ENCODE measurements at places on chromosomes 13 and 19. TPM values are rescaled to one million over a fixed set of nuclear protein-coding genes. Genes with fewer than 3 reads are reported as not detected.

ZNF45 gene
- total RNA-seq, result 11.3 TPM

UBE2L5 gene
- total RNA-seq, result 0.22 TPM

CALR3 gene
- total RNA-seq, result not detected

C19orf33 gene
- 3.3 TPM for total RNA-seq

ZNF677 gene
- total RNA-seq, result not detected

USHBP1 gene
- 0.13 TPM for total RNA-seq

ZSCAN4 gene
- total RNA-seq, result 0.56 TPM

C13orf42 gene
- not detected for total RNA-seq

GRCh38 chr13:95636853-95637252, 7.7 kb downstream of the DZIP1 start:
- H3K4me1 ChIP-seq, result peaks cover 9% of the 10 kb centered on the region
- no peak overlapping the region for H3K27ac ChIP-seq
- H3K4me3 ChIP-seq, result no peak overlapping the region

DNA sequence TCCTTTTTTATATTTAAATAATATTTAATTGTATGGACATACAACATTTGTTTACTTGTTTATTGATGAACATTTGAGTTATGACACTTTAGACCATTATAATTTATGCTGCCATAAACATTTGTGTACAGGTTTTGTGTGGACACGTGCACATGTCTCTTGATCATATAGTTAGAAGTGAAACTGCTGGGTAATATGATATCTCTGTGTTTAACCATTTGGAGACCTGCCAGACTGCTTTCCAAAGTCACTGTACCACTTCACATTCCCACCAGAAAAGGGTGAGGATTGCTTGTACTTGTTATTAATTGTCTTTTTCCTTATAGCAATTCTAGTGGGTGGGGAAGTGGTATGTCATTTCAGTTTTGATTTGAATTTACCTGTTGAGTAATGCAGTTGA, 145.6 kb upstream of the KLHL1 start:
- peaks cover 10% of the 10 kb centered on the region for H3K4me1 ChIP-seq
- H3K36me3 ChIP-seq, result no peaks in the 10 kb centered on the region
- H3K27ac ChIP-seq, result no peak overlapping the region
- H3K27me3 ChIP-seq, result no peaks in the 10 kb centered on the region
- DNase-seq, result peak; percentile 9

DNA sequence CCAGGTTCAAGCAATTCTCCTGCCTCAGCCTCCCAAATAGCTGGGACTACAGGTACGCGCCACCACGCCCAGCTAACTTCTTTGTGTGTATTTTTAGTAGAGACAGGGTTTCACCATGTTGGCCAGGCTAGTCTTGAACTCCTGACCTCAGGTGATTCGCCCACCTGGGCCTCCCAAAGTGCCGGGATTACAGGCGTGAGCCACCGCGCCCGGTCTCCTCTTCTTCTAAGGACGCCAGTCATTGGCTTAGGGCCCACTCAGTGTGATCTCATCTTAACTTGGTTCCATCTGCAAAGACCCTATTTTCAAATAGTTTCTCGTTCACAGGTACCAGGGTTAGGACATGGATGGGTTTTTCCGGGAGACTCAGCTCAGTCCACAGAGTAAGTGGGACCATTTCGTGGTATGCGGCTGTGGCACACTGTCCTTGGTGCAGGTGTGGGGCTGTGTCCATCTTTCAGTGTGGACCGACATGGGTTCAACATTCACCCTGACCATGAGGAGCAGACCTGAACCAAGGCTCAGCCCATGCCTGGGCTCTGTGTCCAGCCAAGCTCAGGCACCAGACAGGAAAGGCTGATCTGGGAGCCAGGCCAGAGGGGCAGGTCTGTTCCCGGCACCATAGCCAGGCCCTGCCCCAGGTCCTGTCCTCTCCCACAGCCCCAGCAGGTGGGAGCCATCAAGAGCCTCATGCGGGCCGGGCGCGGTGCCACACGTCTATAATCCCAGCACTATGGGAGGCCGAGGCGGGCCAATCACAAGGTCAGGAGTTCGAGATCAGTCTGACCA, 2.8 kb upstream of the MKNK2 start:
- H3K4me1 ChIP-seq, result peaks cover 82% of the 10 kb centered on the region
- peaks cover 2% of the 10 kb centered on the region for H3K36me3 ChIP-seq
- no peaks in the 10 kb centered on the region for H3K27me3 ChIP-seq

DNA sequence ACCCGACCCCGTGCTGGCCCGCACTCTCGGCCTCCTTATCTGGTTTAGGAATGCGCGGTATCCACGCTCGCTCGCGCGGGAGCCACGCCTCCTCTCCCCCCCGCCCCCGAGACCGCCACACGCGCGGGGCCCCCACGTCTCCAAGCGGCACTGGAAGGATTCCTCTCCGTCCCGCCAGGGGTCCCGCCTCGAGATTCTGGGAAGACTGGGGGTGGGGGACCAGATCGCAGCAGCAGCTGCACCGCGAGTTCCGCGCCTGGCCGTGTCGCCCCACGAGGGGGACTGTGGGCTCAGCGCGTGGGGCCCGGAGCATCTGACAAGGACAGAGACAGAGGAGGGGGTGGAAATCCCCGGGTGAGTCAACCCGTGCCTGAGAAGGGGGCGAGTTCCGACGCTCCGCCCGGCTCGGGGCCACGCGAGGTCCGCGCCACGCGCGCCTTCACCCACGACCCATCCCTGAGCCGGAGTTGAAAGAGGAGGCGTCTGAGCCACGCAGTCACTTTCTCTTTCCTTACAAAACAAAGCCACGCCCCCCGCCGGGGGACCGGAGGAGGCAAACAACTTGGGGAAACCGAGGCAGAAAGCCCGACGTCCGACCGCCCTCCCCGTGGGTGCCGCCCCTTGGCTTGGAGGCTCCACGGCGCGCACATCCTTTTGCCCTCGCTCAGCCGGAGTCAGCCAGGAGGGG, 814 bp downstream of the S1PR2 start:
- H3K4me3 ChIP-seq, result peak overlapping the region; percentile 72
- DNase-seq, result no peak
- H3K27ac ChIP-seq, result no peak overlapping the region
- H3K4me1 ChIP-seq, result peaks cover 33% of the 10 kb centered on the region

DNA sequence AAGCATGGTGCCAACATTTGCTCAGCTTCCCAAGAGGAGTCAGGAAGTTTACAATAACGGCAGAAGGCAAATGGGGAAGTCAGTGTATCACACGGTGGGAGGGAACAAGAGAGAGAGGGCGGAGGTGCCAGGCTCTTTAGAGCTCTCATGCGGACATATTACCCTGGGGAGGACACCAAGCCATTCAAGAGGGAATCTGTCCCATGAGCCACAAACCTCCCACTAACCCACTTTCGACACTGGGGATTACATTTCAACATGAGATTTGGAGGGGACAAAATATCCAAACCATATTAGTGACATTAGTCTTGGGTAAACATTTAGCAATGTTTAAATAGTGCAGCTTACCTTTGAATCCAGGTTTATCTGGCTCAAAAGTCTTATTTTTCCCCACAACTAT, 69.9 kb downstream of the SLAIN1 start:
- no peak overlapping the region for H3K27ac ChIP-seq
- no peaks in the 10 kb centered on the region for H3K36me3 ChIP-seq
- peak; percentile 2 for DNase-seq
- no peak overlapping the region for H3K4me3 ChIP-seq
- H3K27me3 ChIP-seq, result no peaks in the 10 kb centered on the region

GRCh38 chr13:99237981-99238662, 20.1 kb downstream of the GPR18 start:
- no peak for DNase-seq
- H3K36me3 ChIP-seq, result peaks cover 30% of the 10 kb centered on the region
- no peak overlapping the region for H3K4me3 ChIP-seq
- H3K27me3 ChIP-seq, result no peaks in the 10 kb centered on the region
- H3K27ac ChIP-seq, result no peak overlapping the region
- no peaks in the 10 kb centered on the region for H3K4me1 ChIP-seq

DNA sequence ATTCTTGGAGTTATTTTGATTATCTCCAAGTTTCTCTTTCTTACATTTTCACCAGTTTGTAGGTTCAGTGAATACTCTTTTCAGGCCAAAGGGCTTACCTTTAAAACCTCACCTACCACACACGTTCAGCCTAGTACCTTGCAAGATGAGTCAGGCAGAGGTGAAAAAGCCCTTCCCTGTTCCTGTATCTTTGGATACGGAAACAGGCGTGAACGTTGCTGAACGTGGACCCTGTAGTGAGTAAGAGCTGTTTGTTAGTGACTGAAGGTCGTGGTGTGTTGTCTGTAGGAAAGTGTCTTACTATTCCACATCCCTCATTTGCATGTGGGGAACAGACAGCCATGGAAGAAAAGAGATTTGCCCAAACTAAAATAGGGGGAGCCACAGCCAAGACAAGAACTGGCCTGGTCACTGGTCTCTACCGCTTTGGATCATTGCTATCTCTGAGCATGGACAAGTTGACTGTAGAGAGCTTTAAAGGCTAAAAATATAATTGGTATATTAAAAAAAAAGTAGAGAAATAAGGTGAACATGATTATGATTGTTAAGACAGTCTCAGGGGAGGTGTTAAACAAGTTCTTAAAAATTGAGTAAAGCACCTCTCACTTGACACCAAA, 3.5 kb downstream of the CEBPG start:
- peak overlapping the region; percentile 23 for H3K27ac ChIP-seq
- H3K4me1 ChIP-seq, result peaks cover 72% of the 10 kb centered on the region
- H3K27me3 ChIP-seq, result no peaks in the 10 kb centered on the region
- H3K4me3 ChIP-seq, result peak overlapping the region; percentile 90
- DNase-seq, result no peak

- no peaks in the 10 kb centered on the region for H3K36me3 ChIP-seq
- no peaks in the 10 kb centered on the region for H3K4me1 ChIP-seq
- DNase-seq, result no peak
- H3K27me3 ChIP-seq, result no peaks in the 10 kb centered on the region
- H3K27ac ChIP-seq, result no peak overlapping the region
Observed at GRCh38 chr13:66612983-66613382, 617.2 kb downstream of the PCDH9 start.

DNA sequence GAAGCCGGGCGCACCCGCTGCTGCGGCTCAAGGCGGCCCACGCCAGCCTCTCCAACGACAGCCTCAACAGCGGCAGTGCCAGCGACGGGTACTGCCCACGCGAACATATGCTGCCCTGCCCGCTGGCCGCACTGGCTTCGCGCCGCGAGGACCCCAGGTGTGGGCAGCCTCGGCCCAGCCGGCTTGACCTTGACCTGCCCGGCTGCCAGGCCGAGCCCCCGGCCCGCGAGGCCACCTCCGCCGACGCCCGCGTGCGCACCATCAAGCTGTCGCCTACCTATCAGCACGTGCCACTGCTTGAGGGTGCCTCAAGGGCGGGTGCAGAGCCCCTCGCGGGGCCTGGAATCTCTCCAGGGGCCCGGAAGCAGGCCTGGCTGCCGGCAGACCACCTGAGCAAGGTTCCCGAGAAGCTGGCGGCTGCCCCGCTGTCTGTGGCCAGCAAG, 13.0 kb downstream of the C19orf25 start:
- no peak overlapping the region for H3K27ac ChIP-seq
- H3K36me3 ChIP-seq, result no peaks in the 10 kb centered on the region
- no peaks in the 10 kb centered on the region for H3K27me3 ChIP-seq
- H3K4me1 ChIP-seq, result peaks cover 24% of the 10 kb centered on the region
- no peak for DNase-seq

- peaks cover 5% of the 10 kb centered on the region for H3K36me3 ChIP-seq
- DNase-seq, result no peak
- H3K4me1 ChIP-seq, result peaks cover 70% of the 10 kb centered on the region
- peak overlapping the region; percentile 76 for H3K4me3 ChIP-seq
- H3K27me3 ChIP-seq, result no peaks in the 10 kb centered on the region
- no peak overlapping the region for H3K27ac ChIP-seq
Observed at GRCh38 chr19:18339723-18340122, 675 bp upstream of the PGPEP1 start.

GRCh38 chr13:44117351-44117750, 237.6 kb downstream of the LACC1 start:
- H3K27me3 ChIP-seq, result no peaks in the 10 kb centered on the region
- no peak overlapping the region for H3K27ac ChIP-seq
- no peaks in the 10 kb centered on the region for H3K36me3 ChIP-seq
- no peak overlapping the region for H3K4me3 ChIP-seq
- no peaks in the 10 kb centered on the region for H3K4me1 ChIP-seq
- DNase-seq, result no peak

- H3K27ac ChIP-seq, result peak overlapping the region; percentile 97
- H3K4me1 ChIP-seq, result peaks cover 82% of the 10 kb centered on the region
- H3K36me3 ChIP-seq, result peaks cover under 1% of the 10 kb centered on the region
- H3K27me3 ChIP-seq, result no peaks in the 10 kb centered on the region
Observed at GRCh38 chr19:4583961-4584669, 24.6 kb upstream of the SEMA6B start.

DNA sequence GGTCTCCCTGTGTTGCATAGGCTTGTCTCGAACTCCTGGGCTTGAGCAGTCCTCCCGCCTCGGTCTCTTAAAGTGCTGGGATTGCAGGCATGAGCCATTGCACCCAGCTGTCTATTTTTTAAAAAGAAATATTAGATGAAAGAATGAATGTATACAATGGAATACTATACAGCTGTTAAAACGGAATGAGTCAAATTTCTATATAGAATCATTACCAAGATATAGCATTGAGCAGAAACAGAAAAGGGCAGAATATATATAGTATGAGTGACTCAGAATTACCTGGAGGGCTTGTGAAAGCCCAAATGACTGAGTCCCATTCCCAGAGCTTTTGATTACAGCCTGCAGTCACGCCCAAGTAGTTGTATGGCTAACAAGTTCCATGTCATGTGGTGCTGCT, 4.4 kb downstream of the DACT3 start:
- H3K27me3 ChIP-seq, result peaks cover 4% of the 10 kb centered on the region
- no peak overlapping the region for H3K27ac ChIP-seq
- no peak for DNase-seq
- peaks cover 28% of the 10 kb centered on the region for H3K4me1 ChIP-seq
- H3K36me3 ChIP-seq, result no peaks in the 10 kb centered on the region

DNA sequence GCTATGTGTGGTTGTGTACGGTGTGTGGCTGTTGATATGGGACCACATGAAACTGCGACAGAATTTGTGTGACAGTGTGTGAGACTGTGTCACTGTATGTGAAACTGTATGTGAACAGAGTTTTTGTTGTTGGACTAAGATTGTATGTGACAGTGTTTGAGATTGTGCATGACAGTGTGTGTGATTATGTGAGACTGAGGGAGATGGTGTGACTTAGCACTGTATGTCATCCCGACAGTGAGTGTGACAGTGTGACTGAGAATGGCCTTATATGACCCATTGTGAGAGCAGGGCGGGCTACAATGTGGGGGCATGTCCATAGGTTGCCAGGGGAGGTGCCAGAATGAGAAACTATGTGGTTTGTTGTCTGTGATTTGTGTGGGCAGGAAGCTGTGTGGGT, 930 bp downstream of the ZNF583 start:
- no peaks in the 10 kb centered on the region for H3K27me3 ChIP-seq
- no peak for DNase-seq
- H3K4me3 ChIP-seq, result no peak overlapping the region

DNA sequence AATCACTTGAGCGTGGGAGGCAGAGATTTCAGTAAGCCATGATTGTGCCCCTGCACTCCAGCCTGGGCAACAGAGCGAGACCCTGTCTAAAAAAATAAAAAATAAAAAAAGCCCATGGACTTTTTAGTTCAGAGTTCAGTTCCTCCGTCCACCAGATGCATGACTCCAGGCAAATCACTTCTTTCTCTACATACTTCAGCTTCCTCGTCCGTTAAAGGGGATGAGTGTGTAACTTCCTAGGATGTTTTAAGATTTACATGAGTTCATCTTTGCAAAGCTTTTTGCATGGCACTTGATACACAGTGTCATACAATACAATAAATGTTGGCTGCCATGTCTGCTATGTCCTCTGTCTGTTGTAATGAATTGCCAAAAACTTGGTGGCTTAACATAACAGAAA, 10.0 kb upstream of the FFAR2 start:
- peaks cover 48% of the 10 kb centered on the region for H3K4me1 ChIP-seq
- H3K27me3 ChIP-seq, result peaks cover 2% of the 10 kb centered on the region
- H3K36me3 ChIP-seq, result no peaks in the 10 kb centered on the region

- no peaks in the 10 kb centered on the region for H3K36me3 ChIP-seq
- H3K4me1 ChIP-seq, result no peaks in the 10 kb centered on the region
- no peak overlapping the region for H3K27ac ChIP-seq
- H3K4me3 ChIP-seq, result no peak overlapping the region
Observed at GRCh38 chr13:73288596-73288995, 229.8 kb downstream of the KLF5 start.

All from HepG2 (cell line).